Lower leg skin (tissue), 4 donors: ENCODE measurements at places on chromosomes 2 and 18. TPM values are rescaled to one million over a fixed set of nuclear protein-coding genes. Genes with fewer than 3 reads are reported as not detected.

The FSHR gene
- total RNA-seq, result not detected

The ASNSD1 gene
- 28.9 TPM for total RNA-seq

The STON1 gene
- 4.1 TPM for total RNA-seq

The SCYGR4 gene
- 5.1 TPM for total RNA-seq

The PROM2 gene
- 88.9 TPM for total RNA-seq

The IL36B gene
- 2.3 TPM for total RNA-seq

The TNFAIP6 gene
- total RNA-seq, result 0.66 TPM

The RNF103 gene
- total RNA-seq, result 34.0 TPM

The INPP1 gene
- 10.9 TPM for total RNA-seq
